ENCODE measurements at places on chromosomes 5 and 9.

DNA sequence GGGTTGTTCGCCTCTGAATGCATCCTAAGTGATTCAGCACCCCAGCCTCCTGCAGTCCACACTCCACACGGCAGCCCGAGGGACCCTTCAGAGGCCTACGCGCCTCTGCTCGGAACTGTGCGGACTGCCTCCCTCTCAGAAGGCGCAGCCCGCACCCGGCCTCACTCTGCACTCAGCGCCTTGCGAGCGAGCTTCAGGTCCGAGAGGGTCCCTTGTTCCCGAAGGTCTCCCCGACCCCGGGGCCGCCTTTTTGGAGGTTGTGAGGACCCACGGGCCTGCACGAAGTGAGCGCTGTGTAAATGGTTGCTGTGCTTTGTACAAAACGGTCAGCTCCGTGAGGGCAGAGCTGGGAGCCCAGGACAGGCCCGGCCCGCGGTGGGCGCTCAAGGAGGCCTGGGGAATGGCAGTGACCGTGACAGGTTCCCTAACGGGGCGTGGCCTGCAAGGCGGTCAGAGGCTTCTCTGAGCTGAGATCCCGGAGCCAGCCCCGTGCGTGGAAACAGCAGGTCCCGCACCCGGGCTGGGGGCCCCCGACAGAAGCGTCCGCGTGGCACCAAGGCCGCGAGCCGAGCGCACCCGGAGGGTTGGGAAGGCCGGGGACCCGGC lies 698 bp upstream of the CACNA1B start:
- DNase-seq: no peak

DNA sequence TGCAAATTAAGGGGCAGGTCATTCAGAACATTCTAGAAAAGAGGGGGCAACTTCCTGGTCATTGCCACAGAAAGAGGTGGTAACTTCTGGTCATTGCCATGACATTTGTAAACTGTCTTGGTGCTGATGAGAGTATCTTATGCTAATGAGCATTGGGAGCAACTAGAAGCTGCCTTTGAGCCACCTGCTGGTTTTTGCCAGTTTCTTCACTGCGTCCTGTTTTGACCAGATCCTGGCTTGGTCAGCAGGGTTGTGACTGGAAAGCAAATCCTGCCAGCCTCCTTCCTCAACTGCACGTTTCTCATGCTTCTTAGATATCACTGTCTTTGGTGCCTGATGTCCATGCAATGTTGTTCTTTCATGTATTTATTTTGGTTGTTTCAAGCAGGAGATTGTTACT lies 53.2 kb upstream of the SPATA31C2 start:
- no peak for DNase-seq

DNA sequence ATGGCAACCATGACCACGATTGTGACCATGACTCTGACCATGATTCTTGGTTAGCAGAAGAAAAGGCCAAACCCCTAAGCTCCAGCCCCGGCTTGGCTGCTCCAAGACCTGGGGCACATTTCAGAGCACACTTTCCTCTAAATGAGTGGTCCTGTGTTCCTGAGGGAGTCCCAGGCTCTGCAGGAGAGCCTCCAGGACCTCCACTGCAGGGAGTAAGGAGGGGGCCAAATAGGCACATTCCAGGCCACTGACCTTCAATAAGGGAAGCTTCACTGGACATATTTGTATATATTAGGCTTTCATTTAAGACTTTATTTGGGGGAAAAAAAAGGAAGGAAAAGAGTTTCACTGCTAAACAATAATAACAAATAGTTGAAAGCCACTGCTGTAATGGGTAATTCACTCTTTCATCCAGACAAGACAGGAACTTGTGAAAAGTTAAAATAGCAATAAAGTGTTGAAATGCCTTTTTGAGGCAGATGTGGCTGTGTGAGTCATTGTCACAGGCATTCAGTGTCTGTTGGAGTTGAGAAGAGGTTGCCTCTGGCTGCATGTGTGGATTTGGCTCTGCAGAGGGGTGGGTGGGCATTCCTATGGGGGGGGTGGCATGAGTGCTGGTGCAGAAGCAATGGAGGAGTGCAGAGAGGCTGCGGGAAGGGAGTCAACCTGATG lies 63.9 kb upstream of the TGFBR1 start:
- no peak for DNase-seq

DNA sequence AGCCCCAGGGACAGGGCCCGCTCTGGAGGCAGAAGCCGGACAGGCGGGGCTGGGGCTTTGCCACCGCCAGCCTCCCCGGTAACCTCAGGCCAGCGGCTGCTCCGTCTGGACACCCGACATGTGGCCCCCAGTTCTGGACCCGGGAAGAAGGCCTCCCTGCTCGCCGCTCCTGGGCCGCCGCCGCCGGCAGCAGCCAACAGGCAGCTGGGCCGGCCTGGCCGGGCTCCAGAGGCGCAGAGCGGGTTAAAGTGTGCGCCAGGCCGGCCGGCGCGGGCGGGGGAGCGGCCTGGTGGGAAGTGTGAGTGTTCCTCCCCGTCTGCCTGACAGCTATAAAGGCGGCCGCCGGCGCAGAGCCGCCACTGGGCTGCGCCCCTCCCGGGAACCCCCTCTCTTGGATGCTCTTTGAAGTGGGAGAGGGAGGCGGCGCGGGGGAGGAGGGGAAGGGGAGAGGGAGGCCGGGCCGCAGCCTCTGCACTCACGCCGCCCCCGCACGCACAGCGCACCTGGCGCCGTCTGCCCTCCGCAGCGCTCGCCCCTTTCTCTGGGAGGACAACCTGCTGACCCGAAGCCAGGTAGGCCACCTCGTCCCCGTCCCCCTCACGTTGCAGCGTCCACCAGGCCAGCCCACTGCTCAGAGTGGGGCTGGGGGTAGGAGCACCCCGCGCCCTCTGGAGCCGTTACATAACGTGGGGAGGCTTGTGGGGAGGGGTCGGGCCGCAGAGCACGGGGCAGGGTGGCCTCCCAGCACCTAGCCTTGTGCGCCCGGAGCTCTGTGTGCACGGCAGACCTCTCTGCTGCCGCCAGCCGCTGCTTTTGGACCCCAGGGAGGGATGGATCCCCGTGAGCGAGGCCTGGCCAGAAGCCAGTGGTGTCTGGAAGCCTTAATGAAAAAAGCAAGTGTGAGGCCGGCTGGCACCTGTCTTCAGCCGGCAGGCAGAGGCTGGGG lies at the start of gene ADAMTSL2:
Gene ADAMTSL2, plus strand, starts transcription at position 359 of the 946 bp plus-strand sequence. CDS start 2,009 bp downstream, outside the sequence.
- peak; percentile 19 for DNase-seq

DNA sequence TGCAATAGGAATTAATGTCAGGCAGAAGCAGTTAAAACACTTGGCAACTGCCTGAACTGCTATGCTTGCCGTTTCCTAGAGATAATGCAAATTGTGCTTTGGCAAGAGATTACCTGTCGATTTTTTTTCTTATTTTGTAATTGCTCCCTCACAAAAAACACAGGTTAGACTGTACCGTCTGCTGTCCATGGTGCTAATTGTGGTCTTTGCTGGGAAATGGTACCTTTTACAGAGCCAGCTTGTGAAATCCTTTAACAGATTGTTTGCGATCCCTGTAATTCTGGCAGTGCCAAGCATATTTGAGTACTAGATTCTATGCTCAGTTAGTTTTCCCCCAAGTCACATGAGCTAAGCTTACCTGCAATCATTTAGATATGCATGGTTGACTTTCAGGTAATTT lies 2125.8 kb upstream of the WWC1 start:
- DNase-seq: no peak

- no peak for DNase-seq
Observed at GRCh38 chr5:74009502-74009901, 383.5 kb downstream of the ARHGEF28 start.

DNA sequence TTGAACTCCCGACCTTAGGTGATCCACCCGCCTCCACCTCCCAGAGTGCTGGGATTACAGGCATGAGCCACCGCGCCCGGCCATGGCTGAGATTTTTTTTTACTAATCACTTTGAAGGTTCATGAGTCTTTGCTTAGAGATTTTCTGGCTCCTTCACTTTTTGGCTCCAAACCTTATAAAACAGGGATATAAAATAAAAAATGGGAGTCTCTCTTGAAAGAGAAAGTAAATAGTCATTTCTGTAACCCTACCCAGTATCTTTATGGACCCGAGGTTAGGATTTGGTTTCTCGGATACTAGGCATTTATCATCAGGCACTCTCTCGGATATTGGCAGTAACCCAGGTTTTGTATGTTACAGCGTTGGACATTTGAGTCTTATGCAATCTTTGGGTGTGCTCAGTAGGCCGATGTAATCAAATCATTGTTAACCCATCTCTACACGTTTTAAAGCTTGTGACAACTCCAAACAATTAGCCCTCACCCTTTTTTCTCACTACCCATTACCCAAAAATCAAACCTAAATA lies 25.3 kb downstream of the STXBP1 start:
- DNase-seq: no peak

DNA sequence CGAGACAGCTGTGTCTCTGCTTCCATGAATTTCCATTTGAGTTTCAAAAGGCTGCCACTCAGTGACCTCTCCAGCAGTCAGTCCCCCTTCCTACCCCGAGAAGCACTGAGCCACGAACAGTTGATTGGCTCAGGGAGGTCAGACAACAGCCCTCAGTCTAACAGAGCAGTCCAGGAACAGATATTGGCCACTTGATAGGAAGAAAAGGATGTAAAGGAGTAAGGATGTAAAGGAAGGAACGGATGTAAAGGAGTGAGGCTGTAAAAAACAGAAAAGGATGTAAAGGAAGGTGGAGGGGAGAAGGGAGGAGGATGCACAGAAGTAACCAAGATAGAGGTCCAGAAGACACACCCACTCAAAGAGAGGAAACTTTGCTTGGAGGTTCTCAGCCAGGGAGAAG lies 3.2 kb upstream of the NR4A3 start:
- no peak for DNase-seq

- DNase-seq: no peak
Observed at GRCh38 chr9:120043448-120043847, 536.5 kb downstream of the CDK5RAP2 start.

- DNase-seq: no peak
Observed at GRCh38 chr5:134545070-134545868, 19.8 kb downstream of the JADE2 start.

- DNase-seq: no peak
Observed at GRCh38 chr5:96794757-96795156, 13.0 kb downstream of the ERAP1 start.

GRCh38 chr5:104951829-104952228 lies 1389.2 kb upstream of the NUDT12 start:
- DNase-seq: no peak

DNA sequence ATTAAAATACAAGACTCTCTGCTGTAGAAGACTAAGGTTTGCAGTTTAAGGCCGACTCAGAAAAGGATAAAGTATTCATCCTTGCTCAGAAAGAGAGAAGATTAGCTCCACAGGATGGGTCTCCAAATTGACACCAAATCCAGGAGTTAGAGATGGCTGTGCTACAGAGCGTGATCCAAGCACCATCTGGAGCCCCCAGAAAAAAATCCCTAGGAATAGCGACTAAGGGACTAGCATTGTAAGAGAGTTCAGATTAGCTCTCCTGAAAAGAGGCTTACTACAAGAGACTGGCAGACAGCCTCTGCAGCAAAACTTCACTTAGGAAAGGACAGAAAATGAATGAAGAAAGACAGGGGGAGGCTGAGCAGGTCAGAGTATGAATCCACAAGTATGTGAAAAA lies 3.7 kb downstream of the SIL1 start:
- DNase-seq: no peak

DNA sequence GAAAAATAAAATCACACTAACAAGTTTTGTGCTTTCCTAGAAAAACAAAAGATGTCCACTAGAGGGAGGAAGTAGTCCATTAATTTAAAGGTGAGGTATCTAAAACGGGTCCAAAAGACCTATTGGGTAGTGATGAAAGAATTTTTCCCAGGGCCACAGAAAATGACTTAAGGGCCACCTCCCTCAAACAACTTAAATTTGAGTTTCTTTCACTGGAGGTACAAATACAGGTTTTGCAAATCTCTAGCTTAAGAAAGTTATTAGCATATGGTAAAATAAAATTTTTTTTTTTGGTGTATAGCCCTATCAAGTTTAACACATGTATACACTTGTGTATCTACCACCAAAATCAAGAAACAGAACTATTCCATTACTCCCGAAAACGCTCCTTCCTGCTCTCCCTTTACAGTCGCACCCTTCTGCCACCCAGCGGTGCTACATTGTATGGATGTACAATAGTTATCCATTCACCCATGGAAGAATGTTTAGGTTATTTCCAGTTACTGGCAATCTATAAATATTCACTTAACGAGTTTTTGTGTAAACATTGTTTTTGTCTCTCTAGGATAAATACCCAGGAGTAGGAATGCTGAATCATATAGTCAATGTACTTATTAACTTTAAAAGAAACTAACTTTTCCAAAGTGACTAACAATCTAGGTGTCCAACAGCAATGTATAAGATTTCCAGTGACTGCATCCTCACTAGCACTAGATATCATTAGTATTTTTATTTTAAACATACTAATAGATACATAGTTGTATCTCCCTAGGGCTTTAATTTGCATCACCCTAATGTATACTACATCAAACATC lies 21.9 kb downstream of the DEPDC1B start:
- no peak for DNase-seq

- DNase-seq: no peak
Observed at GRCh38 chr5:143836161-143836725, 24.3 kb downstream of the HMHB1 start.

- no peak for DNase-seq
Observed at GRCh38 chr5:150413176-150413901, 629 bp upstream of the CD74 start.

DNA sequence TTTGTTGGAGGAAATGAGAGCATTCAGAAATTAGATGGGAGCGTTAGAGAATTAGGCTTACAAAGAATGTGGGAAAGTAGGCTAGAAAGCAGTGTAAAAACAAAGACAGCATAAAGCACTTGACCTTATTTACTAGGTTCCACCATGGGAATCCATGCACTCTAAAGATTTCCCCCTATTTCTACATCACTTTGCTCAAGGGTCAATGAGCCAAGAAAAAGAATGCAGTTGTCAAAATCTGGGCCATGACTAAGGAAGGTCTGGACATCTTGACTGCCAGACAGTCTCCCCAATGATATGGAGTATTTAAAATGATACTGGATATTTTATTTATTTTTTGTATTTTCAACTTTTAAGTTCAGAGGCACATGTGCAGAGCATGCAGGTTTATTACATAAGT lies 3.4 kb downstream of the TLR4 start:
- no peak for DNase-seq

- DNase-seq: no peak
Observed at GRCh38 chr5:53902296-53902907, 342.0 kb downstream of the NDUFS4 start.

DNA sequence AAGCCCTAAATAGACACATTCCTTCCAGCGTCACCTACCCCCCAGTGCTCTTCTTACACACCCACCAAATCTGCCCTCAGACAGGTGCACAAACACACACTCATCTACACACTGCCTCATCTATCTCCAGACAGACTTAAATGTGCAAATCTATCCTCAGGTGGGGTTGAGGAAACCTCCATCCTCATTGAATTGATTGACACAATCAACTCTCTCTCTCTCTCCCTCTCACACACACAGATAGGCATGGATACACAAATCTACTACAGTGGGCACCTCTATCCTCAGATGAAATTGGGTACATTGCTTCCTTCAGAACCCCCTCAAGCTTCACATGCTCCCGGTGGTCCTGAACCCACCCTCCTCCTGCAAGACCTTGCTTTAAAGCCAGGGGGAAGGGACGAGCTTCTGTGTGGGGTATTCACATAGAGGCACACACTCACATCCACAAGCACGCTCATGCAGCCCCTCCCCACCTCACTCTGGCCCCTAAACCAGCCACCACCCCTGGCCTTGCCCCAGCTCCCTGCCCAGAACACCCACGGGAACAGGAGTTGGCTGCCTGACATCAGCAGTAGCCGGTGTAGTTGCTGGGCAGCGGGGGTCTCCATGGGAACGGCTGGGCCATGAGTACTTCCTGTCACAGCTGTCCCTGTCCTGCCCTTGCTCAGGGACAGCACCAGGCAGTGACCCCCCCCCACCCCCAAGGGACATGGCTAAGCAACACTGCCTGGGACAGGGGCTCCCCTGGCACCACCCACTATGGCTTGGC lies 22.8 kb downstream of the PCDH1 start:
- DNase-seq: no peak

GRCh38 chr5:113806250-113806649 lies 292.8 kb downstream of the YTHDC2 start:
- no peak for DNase-seq

Measured in stimulated activated CD4-positive, alpha-beta T cell treated with anti-CD3 and anti-CD28 coated beads, Interleukin-15, amount 100 ng/mL, for 1 hour (primary cell).